ENCODE measurements at places on chromosomes 1 and 21.

- DNase-seq, result no peak
Observed at GRCh38 chr1:18954270-18955071, 2.0 kb downstream of the IFFO2 start.

GRCh38 chr1:159071970-159072582 is 4.5 kb downstream of the AIM2 start:
- DNase-seq, result peak; percentile 73

GRCh38 chr1:170365331-170365730 is 166.6 kb upstream of the GORAB start:
- DNase-seq, result no peak

GRCh38 chr1:206935491-206936067 is 10.7 kb downstream of the PIGR start:
- DNase-seq, result peak; percentile 69

- no peak for DNase-seq
Observed at GRCh38 chr1:77018311-77018710, 151.0 kb downstream of the ST6GALNAC5 start.

DNA sequence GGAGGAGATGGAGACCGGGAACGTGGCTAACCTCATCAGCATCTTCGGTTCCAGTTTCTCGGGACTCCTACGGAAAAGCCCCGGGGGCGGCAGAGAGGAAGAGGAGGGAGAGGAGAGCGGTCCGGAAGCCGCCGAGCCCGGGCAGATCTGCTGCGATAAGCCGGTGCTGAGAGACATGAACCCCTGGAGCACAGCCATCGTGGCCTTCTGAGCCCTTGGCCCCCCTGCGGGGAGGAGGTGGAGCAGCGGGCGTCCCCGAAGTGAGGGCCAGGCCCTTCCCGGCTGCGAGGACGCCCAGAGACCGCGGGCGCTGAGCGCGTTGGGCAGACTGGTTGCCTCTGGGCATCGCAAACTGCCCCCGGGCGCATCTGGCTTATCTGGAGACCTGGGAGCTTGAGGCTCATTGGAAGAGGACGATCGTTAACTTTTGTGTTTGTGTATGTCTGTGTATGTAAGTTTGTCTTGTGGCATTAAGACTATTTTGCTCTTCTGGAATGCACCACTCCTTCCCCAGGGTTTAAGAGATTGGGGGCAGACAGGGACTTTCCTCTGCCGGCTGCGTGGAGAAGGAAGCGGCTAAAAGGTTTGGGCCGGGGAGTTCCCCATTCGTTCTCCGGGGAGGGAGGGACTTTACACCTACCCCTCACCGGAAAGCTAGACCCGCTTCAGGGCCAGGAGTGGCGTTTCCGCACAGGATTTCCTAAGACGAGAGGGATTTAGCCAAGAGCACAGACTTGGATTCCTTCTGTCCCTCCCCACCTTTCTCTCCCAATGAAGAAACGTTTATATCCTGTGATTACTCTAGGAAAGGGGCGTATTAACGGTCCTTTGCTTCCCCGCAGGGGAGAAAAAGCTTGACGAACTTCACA is 1.4 kb downstream of the IER5 start:
- peak; percentile 86 for DNase-seq

DNA sequence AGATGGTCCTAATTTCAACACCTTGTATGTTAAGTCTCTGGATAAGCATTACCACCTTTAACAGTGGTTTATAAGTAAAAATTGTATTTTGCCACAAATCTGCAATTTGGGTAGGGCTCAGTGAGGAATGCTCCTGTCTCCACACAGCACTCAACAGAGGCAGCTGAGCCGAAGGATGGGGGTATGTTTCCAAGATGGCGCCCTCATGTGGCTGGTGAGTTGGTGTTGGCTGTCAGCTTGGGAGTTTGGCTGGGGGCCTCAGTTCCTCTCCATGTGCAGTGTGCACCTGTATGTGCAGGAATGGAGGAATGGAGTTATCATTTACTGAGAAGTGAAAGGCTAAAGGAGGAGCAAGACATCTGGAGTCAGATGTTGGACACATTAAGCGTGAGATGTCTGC is 136.8 kb downstream of the GABPA start:
- no peak for DNase-seq

GRCh38 chr1:20428841-20429240 is 57.2 kb downstream of the CAMK2N1 start:
- no peak for DNase-seq

- no peak for DNase-seq
Observed at GRCh38 chr21:37231249-37231645, 35.9 kb downstream of the VPS26C start.

- peak; percentile 77 for DNase-seq
Observed at GRCh38 chr1:84255582-84255981, 45.9 kb upstream of the SAMD13 start.

- no peak for DNase-seq
Observed at GRCh38 chr1:179043266-179043665, 17.6 kb downstream of the FAM20B start.

- no peak for DNase-seq
Observed at GRCh38 chr1:32896451-32896850, 4.7 kb downstream of the TMEM54 start.

GRCh38 chr1:145980457-145980994 is 15.9 kb downstream of the TXNIP start:
- DNase-seq, result no peak

GRCh38 chr1:64572222-64572900 is 102.4 kb downstream of the CACHD1 start:
- no peak for DNase-seq
